ENCODE measurements at places on chromosomes 5 and 9. TPM values are rescaled to one million over a fixed set of nuclear protein-coding genes. Genes with fewer than 3 reads are reported as not detected.

FOXD1 gene
- total RNA-seq, result 0.37 TPM

SPATA31A6 gene
- not detected for total RNA-seq

NR5A1 gene
- 0.09 TPM for total RNA-seq

- DNase-seq, result no peak
These were observed 82.3 kb downstream of the SECISBP2 start for GRCh38 chr9:89400403-89401116.

DNA sequence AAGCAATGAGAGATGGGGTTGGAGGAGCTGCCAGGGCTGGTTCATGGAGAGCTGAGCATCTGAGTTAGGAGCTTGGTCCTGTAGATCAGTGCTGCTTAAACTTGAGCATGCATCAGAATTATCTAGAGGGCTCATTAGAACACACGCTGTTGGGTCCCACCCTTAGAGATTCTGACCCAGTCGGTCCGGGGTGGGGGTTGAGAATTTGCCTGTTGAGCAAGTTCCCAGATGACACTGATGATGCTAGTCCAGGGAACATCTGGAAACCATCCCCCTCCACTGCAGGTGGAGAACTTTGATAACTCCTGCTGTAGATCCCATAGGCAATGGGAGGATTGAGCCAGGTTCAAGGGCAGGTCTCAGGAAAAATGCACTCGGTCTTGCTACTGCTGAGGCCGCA is 158.0 kb upstream of the KLF4 start:
- DNase-seq, result no peak

DNA sequence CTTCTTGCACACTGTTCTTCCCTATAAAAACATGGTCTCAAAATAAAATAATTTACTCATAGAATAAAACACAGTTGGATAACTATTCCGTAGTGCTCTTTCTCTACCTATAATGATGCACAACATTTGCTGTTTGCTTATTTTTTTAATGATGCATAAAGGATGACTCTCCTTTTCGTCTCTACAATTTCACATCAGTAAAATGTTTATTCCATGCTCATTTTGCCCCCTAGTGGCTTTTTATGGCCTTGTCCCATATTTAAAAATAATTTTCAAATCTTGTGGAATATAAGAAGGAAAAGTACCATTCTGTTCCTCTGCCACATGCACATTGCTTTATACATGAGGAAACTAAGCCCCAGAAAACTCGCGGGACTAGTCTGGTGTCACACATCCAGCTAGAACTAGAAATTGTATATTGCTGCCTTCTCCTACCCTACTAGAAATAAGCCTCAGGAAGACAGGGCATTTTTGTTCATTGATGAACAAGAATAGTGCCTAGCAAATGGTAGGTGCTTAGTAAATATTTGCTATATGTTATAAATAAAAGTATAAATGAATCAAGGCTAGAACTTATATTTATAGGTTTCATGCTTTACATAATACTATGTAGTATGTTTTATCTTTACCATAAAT is 12.7 kb downstream of the KCTD16 start:
- peak; percentile 60 for DNase-seq

DNA sequence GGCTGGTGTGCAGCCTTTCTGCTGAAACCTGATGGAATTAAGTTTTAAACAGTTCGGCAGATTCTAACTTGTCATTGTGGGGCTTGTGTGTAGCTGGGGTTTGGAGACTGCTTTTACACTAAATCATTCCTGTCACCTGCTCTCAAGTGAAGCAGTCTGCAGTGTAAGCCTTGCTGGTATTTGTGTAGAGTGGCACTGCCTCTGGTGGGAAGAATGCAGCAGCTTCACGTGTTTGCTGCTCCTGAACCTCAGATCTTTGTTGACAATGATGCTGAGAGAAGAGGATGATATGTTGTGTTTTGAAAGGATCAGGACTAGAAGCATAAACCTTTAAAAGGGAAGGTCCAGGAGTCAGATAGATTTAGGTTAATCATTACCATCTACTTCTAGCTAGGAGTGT is 88.1 kb downstream of the KDM4C start:
- no peak for DNase-seq

- DNase-seq, result no peak
These were observed 154.2 kb downstream of the TMC1 start for GRCh38 chr9:72675586-72675985.

GRCh38 chr5:83474161-83474796 is 2.7 kb downstream of the VCAN start:
- DNase-seq, result peak; percentile 92
